NCI-H526 treated with DMSO at 0.1 percent for 48 hours (cell line): ENCODE measurements at places on chromosomes 4 and X.

GRCh38 chrX:11401966-11402365, 108.8 kb downstream of the AMELX start:
- no peak for DNase-seq

- no peak for DNase-seq
Observed at GRCh38 chrX:134572816-134573682, 85.2 kb downstream of the PLAC1 start.

DNA sequence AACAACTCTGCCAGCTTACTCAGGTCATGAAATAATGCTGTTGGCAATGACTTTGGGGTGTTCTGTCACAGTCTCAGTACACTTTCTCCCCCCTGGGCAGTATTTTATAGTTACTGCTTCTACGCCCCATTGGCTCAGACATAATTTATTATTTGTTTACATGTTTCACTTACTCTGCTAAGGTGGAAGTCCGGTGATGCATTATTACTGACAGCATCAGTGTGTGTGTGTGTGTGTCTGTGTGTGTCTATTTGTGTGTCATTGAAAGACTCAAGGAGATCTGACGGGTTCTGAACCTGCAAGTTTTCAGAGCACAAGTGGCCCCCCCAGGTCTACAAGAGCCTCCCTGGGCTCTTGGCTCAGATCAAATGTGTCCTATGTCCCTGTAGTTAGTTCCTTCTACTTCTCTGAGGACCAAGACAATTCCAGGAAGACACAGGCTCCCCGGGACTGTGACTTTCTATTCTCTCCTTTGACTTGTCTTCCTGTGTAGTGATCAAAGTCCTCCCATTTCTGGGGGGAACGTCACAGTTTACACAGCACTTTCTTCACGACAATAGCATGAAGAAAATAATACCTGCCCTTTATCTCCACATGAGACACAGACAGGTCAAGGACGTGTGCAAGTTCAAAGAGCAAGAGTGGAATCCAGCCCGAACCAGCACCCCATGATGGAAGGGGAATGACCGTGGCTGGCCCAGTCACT, 283.7 kb upstream of the GATB start:
- no peak for DNase-seq

DNA sequence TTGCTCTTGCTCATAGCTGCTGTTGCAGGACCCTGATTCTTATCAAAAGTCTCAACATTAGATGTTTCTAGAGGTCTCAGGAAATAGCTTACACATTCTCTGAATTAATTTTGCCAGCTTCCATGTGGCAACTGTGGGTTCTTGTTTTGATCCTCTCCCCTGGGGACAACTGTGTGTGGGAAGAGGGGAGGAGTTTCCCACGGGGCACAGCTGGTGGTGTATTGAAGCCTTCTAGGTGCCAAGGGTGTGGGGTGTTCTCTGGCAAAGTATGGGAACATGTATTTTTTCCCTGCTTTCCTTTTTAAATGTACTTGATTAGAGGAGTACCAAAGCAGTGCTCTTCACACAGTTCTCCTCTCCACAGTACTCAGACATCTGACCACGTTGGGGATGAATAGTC, 212.7 kb downstream of the RPA4 start:
- DNase-seq = no peak

DNA sequence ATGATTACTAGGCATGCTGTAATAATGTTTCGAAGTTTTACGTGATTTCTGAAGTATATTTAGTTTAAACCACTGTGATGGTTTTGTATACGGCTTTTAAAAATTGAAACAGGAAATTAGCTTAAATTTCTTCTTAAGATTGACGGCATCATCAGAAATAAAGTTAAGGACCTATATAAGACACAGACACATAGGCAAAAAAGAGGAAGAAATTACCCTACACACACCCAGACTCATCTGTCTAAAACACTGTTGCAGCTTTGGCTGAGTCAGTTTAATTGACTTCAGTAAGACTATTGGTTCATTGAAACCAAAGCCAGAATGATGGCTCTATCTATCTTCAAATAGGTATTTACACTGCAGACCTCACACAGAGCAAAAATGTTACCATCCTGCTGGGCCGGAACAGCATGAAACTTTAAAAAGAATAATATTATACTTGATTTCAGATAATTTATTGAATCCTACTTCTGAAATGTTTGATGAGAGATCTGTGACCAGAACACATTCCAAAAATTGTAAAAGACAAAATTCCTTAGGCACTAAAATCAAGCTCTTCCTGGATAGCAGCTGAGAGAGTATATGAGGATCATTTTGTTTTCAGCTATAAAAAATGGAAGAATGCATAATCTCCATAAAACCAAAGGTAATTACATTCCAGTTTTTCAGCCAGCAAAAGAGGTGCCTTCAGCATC, 4.5 kb downstream of the HHIP start:
- DNase-seq = no peak

GRCh38 chr4:3226944-3227343, 22.0 kb upstream of the MSANTD1 start:
- DNase-seq = no peak

GRCh38 chrX:14344172-14344940, 185.0 kb upstream of the GLRA2 start:
- DNase-seq = no peak
